ENCODE measurements at places on chromosomes 11 and 22.

DNA sequence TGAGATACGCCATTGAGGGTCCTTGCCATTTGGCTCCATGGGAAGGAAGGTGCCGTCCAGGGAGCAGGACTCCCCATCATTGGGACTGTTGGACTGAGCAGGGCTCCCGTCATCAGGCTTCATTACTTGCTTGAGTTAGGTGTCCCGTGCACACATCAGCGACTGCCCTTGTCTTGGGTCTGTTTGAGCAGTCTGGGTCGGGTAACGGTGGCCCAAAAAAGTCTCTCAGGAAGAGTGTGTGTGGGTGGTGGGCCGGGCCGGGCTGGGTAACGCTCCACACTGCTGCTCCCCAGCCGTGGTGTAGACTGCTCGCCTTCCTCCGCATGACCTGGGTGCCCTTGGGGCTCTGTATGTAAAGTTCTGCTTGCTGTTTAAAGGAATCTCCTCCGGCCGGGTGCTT, 293.5 kb downstream of the TBC1D22A start:
- no peak for DNase-seq

GRCh38 chr11:119337581-119338317, 2.9 kb downstream of the C1QTNF5 start:
- DNase-seq, result peak; percentile 66

DNA sequence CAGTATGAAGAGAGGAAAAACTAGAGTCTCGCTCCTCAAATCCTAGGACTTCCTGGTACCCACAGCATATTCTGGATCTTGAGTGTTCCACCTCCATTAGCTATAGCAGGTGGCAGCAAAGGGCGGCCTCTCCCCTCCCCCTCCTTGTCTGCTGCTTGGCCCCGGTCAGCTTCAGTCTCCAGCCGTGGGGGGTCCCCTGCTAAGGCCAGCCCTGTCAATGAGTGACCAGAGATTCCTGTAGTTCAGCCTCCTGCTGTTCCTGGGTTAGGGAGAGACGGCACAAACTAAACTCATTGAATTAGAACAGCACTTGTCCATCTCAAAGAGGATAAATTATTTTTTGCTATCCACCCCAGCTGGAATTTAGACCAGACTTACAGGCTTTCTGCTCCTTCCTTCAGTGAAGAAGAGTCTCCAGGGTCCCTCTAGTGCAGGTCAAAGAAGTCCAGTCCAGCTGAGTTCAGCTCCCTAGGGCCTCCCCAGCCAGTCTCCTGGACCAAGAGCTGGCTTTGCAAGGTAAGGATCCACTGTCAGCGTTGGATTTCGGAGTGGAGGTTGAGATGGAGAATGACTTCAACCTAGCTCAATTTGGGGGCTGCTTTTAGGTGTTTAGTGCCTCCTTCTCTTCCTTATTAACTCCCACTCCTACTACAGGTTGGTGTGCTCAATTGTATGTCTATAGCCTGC, 1.1 kb upstream of the PHLDB1 start:
- no peak for DNase-seq

DNA sequence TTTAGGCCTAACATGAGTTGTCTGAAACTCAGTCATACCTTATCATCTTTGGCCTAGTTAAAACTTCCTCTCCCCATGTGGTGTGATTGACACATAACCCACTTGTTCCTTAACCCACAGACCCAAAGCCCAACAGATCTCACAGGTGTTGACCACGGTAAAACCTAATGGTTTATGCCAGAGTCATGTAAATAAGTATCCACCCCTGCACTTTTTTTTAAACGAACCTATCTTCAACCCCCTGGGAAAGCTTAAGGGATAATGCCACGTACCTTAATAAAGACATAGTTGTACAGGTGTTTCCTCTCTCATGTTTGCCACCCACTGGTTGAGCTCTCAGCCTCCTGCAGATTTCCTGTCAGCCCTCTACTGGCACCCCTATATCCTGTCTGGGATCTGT, 709.3 kb upstream of the CCDC179 start:
- DNase-seq, result no peak

DNA sequence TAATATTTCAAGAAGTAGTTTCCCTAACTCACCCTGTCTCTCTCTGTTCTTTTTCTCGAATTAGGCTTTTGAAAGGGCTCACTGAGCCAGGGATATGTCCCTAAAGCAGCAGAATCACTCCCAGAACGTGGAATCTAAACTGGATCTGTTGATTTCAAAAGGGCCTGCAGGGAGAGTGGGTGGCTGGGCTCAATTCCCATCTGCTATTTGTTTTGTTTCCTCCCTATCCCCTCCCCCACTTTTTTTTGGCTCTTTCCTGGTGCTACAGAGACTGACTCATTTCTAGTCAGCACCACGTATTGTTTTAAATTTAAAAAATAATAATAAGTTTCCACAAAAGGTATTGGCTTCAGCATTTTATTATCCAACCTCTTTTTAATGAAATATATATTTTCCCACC, 961.5 kb downstream of the FAM181B start:
- DNase-seq, result no peak

- DNase-seq, result no peak
Observed at GRCh38 chr11:72358466-72359405, 75.6 kb downstream of the CLPB start.

GRCh38 chr11:107545101-107545514, 20.4 kb downstream of the ALKBH8 start:
- DNase-seq, result peak; percentile 90

DNA sequence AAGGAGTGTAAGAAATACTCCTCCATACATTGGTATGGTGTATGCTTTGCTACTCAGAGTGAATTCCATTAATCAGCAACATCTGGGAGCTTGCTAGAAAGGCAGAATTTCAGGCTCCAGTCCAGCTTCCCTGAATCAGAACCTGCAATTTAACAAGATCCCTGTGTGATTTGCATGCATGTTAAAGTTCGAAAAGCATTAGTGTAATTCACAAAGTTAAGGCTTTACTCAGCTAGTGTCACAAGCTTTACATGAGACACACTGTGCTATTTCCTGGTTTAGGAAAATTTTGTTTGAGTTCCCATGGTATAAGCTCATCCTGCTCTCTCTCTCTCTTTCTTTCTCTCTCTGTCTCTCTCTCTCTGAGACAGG, 37.0 kb upstream of the HEPHL1 start:
- peak; percentile 25 for DNase-seq

- no peak for DNase-seq
Observed at GRCh38 chr11:63770763-63771162, 2.2 kb upstream of the ZFTA start.

DNA sequence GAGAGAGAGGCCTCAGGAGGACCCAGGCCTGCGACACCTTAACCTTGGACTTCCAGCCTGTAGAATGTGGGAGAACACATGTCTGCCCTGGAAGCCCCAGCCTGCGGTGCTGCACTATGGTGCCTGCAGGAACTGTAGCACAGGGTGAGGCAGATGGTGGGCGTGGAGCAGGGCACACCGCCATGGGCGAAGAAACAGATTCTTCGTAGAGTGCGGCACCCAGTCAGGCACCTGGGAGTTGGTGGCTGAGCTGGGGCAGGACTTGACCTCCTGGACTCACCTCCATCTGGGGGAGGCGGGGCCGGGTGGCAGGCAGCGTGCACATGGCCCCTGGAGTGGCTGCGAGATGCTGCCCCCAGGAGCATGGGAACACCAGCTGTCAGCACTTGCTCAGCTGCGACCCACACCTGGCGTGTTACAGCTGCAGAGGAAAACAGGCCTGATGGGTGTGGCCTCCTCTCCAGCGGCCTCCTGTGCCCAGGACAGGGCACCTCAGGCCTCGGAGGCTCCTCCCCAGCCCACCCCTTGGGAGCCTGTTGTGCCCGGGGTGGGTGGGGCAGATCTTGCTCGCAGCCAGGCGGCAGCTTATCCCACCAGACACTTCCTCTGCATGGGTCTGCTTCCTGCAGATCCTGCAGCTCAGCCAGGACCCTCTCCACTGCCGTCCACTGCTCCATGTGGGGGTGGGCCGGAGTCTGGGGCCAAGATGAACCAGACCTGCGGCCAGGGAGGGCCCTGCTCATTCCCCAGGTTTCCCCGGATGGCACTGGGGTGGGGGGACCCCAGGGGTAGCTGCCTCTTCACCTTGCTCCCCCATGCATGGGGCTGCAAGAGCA, 80.4 kb downstream of the MYEOV start:
- no peak for DNase-seq

- peak; percentile 62 for DNase-seq
Observed at GRCh38 chr11:79400717-79401330, 40.0 kb downstream of the TENM4 start.

GRCh38 chr11:3043315-3043871, 13.8 kb downstream of the CARS1 start:
- DNase-seq, result peak; percentile 41

DNA sequence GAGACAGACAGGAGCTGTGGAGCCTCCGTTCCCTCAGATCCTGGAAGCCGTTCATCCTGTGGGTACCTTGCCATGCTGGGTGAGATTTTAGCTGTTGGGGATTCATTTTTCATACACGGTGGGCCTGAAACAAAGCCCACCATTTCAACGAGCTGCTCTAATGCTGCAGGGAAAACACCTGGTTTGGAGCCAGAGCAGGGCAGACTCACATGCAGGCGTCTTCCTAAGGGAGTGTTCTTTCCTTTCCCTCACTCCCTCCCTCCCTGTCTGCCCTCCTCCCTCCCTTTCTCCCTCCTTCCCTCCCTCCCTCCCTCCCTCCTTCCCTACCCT, 52.5 kb downstream of the CD6 start:
- DNase-seq, result no peak

DNA sequence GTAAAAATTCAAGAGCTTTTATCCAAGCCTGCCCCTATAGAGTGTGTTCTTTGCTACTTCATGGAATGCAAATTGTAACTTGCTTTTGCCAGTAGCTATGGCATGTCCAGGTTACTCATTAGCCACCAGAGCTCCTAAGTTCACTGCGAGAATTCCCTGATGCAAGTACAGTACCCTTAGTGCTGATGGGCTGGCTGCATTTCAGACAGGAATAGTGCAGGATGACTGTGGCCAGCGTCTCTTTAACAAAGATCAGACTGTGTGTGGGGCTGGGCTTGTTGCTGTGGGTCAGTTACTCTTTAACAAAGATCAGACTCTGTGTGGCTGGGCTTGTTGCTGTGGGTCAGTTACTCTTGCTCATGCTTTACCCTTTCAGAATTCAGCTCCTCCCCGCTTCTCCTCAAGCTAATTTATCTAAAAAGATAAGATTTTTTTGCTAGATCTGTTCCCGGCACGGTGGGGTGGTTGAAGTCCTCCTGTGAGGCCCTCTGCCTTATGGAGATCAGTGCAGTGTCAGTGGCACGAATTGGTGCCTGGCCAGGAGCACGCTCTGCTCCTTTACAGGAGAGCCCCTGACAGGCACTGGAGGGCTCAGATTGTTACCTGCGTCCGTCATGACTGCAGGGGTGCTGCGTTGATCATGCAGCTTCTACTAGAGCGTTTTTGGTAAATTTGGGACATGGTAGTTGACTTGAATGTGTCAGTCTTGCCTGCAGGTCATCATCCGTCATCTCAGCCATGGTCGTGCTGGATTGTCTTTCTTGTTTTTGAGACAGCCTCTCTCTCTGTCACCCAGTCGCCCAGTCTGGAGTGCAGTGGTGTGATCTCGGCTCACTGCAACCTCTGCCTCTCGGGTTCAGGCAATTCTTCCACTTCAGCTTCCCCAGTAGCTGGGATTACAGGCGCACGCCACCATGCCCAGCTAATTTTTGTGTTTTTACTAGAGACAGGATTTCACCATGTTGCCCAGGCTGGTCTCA, 27.0 kb downstream of the AP2A2 start:
- no peak for DNase-seq

DNA sequence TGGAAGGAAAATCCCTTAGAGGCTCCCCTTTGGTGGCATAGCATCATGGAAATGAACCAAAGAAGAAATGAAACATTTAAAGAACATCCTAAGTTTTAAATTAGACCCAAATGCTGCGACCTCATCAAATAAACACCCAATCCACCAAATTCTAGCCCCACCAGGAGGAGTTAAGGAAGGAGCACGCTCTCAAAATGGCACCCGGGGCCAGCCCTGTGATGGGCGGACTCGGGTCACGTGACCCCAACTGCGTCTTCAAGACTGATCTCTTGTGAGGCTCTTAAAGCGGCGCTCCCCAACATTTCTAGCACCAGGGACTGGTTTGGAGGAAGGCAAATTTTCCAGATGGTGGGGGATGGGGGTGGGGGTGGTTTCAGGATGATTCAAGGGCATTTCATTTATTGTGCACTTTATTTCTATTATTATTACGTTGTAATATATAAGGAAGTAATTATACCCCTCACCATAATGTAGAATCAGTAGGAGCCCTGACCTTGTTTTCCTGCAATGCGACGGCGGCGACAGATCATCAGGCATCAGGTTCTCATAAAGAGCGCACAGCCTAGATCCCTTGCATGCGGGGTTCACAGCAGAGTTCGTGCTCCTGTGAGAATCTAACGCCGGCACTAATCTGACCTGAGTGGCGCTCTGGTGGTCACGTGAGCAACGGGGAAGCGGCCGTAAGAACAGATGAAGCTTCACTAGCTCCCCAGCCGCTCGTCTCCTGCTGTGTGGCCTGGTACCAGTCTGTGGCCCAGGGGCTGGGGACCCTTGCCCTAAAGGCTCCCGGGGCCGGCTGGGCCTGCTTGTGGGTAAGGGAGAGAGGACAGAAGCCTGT, 90.6 kb upstream of the SLC22A12 start:
- DNase-seq, result no peak

DNA sequence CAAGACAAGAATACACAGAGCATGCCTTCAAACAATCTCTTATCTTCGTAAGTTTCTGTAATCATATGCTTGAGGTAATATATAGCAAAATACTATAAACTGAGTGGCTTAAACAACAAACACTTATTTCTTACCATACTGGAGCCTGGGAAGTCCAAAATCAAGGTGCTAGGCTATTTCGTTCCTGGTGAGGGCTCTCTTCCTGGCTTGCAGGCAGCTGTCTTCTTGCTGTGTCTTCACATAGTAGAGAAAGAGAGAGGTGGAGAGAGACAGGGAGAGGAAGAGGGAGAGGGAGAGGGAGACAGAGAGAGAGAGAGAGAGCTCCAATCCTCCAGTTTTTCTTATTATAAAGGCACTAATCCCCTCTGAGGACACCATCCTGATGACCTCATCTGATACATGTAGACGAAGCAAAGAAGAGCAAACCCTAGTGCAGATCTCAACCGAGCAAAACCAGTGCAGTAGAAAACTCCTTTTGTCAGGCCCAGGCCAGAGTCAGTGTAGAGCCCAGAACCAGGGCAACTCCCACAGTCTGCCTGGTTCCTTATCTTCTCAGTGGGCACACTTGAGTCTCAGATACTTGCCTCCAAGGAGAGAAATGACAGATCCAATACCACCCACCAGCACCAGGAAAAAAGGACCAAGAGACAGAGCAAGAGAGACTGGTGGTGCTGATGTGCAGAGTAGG, 297.1 kb upstream of the NCAM1 start:
- no peak for DNase-seq

DNA sequence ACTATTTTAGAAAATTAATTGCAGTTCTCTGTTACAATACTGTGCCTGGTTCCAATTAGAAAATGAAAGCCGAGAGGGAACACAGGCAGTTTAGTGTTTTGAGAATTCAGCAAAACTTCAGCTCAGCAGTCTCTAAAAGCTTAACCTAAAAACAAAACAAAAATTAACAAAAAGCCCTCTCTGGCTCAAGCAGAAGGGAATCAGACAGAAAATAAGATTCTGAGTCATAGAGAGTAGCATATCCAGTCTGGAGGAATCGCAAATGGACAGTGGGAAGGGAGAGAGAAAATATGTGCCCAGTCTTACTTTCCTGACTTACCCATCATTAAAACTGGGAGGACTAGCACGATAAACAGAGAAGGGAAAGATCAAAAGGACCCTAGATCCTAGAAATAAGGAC, 38.1 kb upstream of the CHRM4 start:
- DNase-seq, result no peak
